ENCODE measurements at places on chromosomes 16 and 17. TPM values are rescaled to one million over a fixed set of nuclear protein-coding genes. Genes with fewer than 3 reads are reported as not detected.

Gene AANAT
- total RNA-seq: not detected

Gene HOXB6
- total RNA-seq: 2.2 TPM

- no peak for DNase-seq
These were observed 19.6 kb downstream of the MGAT5B start for GRCh38 chr17:76887802-76888201.

DNA sequence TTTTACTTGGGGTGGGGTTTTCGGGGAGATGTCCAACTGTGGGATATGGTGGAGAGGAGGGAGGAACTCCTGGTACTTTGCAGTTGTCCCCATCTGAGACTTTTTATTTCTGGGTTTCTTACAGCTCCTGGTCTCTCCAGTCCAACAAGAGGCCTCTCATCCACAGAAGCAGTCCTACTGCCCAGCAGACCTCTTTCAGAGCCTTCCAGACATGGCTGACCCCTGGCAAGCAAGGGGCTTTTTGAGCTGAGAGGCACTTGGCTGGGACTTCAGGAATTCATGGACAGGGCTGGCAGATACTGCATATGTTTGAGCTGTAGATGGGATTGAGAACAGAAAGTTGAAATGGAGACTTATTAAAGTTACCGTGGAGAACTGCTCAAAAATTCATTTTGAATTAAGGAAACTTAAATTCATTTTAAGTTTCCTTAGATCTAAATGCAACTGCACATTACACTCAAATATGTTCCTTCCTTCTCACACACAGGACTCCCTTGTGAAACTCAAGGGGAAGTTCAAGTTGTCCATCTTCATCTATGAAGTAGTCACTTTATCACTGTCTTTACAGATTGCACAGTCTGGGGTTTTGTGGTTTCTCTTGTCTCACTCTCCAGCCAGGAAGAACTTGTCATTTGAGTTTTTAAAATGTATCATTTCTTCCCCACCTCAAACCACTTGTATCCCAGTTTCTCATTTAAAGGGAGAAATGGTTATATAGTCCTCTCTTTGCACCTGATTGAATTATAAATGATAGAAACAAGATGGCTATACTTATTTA, 1.1 kb downstream of the LASP1NB start:
- peak; percentile 37 for DNase-seq

DNA sequence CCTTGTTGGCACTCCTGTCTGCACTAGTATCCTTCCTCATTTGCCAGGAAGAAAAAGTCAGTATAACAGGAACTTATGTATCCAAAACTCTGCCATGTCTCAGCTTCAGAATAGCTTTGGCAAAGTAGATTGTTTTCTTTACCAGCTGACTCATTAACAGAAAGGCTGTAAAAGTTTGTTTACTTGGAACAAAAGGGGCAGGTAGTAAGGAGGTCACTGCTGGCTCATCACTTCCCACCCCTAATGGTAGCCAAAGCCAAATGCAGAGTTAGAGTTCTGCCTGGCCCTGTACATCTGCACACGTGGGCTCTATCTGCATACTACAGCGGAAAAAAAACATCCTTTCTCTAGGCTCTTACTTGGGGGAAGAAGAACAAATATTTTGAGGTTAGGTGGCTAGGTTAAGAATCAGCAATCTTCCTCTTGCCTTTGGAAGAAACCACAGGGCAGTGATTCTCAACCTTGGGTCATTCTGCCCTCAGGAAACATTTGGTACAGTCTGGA, 90.9 kb upstream of the BCAR1 start:
- no peak for DNase-seq

DNA sequence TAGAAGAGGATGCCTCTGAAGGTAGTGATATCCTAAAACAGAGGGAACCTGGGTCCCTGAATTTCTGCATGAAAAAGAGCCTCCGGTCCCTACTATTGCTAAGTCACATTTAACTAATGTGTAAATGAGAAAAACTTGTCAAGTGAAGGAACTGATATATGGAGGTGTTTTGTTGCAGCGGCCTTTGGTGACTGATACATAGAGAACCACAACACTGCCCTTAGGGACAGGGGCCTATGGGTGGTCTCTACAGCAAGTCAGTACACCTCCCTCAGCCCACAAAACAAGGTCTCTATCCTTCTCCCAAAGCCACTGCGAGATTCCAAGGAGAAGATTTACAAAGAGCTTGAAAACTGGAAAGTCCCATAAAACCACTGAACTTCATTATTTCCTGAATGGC, 275.3 kb downstream of the SOX9 start:
- no peak for DNase-seq
